ENCODE measurements at places on chromosomes 3 and 15. TPM values are rescaled to one million over a fixed set of nuclear protein-coding genes. Genes with fewer than 3 reads are reported as not detected.

- no peaks in the 10 kb centered on the region for H3K4me1 ChIP-seq
- H3K4me3 ChIP-seq, result no peak overlapping the region
- H3K36me3 ChIP-seq, result no peaks in the 10 kb centered on the region
- H3K27me3 ChIP-seq, result no peaks in the 10 kb centered on the region
- DNase-seq, result no peak
These were observed 41.0 kb downstream of the DGKG start for GRCh38 chr3:186320862-186321568.

DNA sequence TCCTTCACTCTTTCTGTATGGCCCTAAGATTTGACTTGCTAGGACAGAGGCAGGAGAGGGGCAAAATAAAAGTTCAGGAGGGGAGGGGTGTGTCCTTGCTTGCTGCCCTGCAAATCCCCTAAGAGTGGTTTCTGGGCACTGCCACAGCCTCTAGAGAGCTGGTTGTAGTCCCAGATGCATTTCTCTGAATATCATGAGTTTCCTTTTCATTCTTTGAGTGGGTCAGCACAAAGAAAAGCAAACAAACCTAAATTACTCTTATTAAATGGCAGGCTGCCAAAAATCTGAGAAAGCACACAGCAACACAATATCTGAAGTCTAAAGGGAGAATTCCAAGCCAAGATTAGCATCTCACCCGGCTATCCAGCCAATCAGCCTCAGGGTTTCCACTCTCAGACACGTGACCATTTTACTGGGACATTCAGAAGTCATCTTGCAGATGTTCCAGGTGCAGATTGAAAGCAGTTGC, 919.3 kb downstream of the TUSC7 start:
- no peaks in the 10 kb centered on the region for H3K36me3 ChIP-seq
- no peak for DNase-seq
- H3K27ac ChIP-seq, result no peak overlapping the region
- no peaks in the 10 kb centered on the region for H3K27me3 ChIP-seq
- no peaks in the 10 kb centered on the region for H3K4me1 ChIP-seq

DNA sequence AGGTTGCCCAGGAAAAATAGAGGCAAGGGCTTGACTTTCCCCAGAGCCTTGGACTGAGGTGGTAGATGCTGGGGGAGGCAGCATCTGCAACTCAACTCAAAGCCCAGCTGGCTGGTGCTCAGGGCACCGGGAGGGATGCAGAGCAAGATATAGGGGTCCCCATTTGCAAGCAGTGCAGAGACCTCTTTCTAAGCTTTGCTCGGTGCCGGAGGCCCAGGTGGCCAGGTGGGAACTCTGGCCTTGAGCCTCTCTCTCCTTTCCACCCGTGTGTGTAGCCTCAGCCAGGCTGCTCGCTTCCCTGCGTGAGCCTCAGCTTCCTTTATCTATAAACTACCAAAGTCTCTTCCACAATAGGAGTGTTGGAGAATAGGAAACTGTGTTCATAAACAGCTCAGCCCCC, 36.5 kb downstream of the SLC6A6 start:
- H3K36me3 ChIP-seq, result no peaks in the 10 kb centered on the region
- H3K27ac ChIP-seq, result no peak overlapping the region
- H3K27me3 ChIP-seq, result no peaks in the 10 kb centered on the region

FBXO40 gene
- not detected for total RNA-seq

ROBO2 gene
- 1.3 TPM for total RNA-seq

LRTM1 gene
- not detected for total RNA-seq

PRR20G gene
- total RNA-seq, result not detected
